Stimulated activated CD4-positive, alpha-beta T cell treated with anti-CD3 and anti-CD28 coated beads, Interleukin-1b, Interleukin-23, amount 100 ng/mL, for 1 hour (primary cell): ENCODE measurements at places on chromosomes 6 and 20.

GRCh38 chr6:50791900-50792508 lies 26.7 kb upstream of the TFAP2B start:
- no peak for DNase-seq

- no peak for DNase-seq
Measured at GRCh38 chr20:32506721-32507120, 78.4 kb downstream of the NOL4L start.

- DNase-seq: no peak
Measured at GRCh38 chr6:73177221-73177944, 47.9 kb downstream of the KHDC1L start.

- no peak for DNase-seq
Measured at GRCh38 chr6:151291722-151292059, 51.9 kb downstream of the AKAP12 start.

GRCh38 chr20:31830406-31830981 lies 11.3 kb downstream of the MYLK2 start:
- no peak for DNase-seq

DNA sequence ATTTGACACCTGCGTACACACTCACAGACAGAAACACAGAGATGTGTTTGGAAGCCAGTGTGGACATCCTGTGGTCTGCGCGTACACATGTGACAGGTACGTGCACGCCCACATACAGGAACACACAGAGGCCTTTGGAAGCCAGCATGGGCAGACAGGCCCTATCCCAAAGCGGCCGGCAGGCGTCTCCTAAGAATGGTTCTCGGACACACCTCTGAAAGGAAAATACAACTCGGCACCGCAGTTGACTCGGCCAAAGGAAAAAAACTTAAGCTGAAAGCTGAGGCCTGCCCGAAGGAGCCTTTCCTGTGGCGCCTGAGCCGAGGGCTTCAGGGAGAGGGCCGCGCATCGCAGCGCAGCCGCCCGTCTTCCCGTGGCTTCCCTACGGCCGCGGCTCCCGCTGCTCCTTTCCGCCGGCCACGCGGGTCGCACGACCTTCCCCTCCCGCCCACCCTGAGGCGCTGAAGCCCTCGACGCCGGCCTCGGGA lies 1.4 kb upstream of the CEP43 start:
- no peak for DNase-seq

- DNase-seq: no peak
Measured at GRCh38 chr20:32474967-32475811, 109.9 kb downstream of the NOL4L start.

GRCh38 chr6:121885399-121886152 lies 450.1 kb downstream of the GJA1 start:
- no peak for DNase-seq

DNA sequence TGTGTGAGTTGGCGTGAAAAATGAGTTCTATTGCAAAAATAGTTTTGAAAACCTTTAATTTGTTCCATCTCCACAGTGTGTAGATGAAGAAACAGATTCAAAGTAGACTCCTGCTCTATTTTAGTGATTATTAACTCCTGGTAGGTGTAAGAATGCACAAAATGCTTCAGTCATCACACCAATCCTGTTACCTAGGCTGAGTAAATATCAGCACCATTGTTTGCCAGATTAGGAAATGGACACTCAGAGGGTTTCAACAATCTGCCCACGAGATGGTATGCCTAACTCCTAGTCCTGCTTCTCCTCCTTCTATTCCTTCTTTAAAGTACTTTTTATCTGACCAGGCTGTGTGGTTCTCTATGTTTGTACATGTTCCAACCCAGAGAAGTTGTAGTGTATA lies 108.9 kb upstream of the AHI1 start:
- no peak for DNase-seq

DNA sequence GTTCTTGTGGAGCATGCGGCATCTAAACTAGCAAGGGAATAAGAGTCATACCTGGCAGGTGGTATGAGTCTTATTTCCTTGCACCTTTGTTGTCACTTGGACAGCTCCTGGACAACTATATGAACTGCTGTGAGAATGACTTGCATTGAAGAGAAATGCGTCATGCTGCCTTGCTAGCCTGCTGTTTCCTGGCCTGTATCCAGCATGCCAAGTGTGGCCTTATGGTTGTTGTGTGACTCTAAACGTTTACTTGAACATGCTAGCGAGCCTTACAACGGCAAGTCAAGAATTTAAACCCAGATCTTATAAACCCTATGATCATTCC lies 90.4 kb downstream of the CEP162 start:
- no peak for DNase-seq

DNA sequence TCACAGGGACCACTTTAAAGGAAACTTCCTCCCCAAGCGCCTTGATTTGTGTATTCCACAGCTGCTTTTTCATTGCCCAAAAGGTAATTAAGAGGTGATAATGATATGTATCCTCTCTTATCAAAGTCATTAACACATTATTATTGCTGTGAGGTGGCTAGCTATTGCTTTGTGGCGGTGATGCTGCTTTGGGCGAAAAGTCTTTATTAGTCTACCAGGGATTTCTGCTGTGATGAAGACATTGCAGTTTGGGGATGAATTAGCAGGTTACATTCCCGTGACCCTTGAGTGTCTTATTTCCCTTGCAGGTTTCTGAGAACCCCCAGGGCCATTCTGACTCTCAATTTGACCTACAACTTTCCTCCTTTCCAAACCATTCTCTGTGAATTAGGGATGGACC lies 143.4 kb upstream of the SOX4 start:
- DNase-seq: no peak

- no peak for DNase-seq
Measured at GRCh38 chr6:3026791-3027626, 27.3 kb downstream of the NQO2 start.

- no peak for DNase-seq
Measured at GRCh38 chr6:105493736-105494135, 90.9 kb upstream of the PREP start.

- DNase-seq: no peak
Measured at GRCh38 chr6:109292983-109293586, 89.2 kb downstream of the CD164 start.

GRCh38 chr6:157456524-157456829 lies 75.5 kb downstream of the ZDHHC14 start:
- DNase-seq: no peak

DNA sequence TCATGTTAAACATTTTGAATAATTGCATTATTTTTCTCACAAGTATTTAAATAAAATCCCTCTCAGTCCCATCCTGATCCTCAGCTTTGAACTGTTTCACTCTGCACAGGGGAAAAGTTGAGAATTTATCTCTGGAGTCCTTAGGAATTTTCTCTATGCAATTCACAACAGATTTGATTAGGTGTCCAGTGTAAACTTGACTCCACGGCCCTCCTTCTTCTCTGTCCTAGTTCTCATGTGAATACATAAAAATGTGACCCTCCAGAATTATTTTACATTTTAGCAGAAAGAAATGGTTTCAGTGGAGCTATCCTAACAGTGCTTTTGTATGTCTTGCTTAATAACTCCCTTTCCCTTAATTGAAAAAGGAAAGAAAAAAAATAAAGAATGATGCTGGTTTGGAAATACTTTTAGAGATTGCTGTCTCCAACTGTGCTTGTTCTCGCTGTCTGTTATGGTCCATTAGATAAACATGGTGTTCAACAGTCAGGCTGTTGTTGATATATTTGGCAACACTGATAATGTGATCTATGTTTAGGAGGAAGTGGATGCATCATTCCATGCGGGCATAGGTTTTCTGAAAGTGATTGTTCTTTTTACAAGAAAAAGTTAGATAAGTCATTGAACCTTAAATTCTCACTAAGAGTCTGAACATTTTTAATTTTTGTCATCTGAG lies 599.4 kb upstream of the CITED2 start:
- no peak for DNase-seq

- no peak for DNase-seq
Measured at GRCh38 chr20:25238319-25239037, 9.4 kb upstream of the PYGB start.

DNA sequence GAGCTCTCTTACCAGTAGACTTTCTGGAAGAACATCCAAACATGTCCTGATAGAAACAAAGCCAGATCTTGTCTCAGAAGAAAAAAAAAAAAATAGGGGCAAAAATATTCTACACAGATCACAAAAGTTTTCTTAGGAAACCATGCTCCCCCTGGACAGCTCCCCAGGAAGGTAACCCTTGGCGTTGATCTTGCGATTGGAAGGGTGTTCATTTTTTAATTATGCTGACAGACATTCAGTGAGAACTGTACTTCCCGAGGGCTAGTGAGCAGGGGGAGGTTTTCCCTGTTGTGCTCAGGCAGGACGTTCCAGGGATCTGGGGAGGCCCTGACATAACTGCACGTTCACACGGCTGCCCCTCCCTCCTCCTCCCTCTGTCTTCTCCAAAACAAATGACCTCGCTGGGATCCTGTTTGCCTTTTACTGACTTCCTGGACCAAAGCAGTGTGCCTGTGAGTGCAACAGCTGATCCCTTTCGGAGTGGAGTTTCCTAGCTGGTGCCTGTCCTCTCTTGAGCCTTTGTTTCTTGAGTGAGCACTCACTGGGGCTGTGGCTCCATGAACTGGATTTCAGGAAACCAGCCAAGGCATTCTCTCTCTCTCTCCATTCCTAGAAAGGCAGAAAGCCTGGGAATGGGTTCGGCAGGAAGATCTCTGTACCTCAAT lies 46.7 kb downstream of the MARCKS start:
- no peak for DNase-seq

GRCh38 chr20:61454053-61454452 lies 202.0 kb downstream of the CDH4 start:
- DNase-seq: no peak

DNA sequence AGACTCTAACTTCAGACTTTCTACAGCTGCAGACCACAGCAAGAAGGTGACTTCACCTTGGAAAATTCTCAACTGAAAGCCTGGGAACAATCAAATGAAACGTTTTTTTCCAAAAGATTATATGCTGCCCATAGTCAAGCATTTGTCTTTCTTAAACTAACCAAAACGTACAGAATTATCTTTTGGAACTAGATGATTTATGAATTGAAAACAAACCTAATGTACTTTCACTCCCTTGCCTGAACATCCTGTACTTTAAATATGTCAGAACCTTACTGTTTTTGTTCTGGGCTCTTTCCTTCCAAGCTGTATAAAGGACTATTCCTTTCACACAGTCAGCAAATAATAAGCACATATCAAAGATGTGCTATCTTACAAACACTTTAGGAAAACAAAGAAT lies 62.4 kb upstream of the TNFAIP3 start:
- no peak for DNase-seq

- DNase-seq: no peak
Measured at GRCh38 chr20:44219170-44219730, 8.7 kb upstream of the OSER1 start.

DNA sequence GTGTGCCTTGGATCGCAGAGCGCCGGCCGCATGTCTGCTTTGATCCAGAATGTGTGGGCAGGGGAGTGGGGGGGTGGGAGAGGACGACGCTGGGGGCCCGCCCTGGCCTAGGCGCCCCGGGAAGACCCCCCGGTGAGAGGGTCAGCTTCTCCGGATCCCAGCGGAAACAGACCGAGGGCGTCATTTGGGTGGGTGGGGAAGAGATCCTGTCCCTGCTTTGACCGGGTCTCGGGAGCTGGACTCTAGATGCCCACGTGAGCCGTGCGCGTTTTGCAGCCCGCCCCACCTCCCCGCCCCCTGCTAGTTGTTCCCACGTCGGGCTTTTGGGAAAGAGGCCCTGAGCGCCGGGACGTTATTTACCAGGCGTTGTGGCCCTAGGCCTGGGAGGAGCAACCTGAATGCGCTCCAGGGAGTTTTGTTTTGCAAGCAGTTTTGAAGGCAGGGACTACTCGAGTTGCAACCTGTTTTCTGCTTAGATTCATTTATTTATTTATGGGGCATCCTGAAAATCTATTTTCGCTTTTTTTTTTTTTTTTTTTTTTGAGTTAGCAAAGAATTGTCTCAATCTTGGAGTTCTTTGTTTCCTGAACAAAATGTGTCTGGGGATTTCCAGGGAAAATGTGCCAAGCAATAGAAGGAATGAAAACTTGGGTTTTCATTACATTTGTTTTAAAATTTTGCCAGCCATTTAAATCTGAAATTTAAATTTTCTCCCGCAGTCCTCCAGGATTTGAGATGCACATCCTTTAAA lies 1.6 kb downstream of the DSP start:
- no peak for DNase-seq

GRCh38 chr20:54151075-54151439 lies 22.7 kb downstream of the CYP24A1 start:
- no peak for DNase-seq

DNA sequence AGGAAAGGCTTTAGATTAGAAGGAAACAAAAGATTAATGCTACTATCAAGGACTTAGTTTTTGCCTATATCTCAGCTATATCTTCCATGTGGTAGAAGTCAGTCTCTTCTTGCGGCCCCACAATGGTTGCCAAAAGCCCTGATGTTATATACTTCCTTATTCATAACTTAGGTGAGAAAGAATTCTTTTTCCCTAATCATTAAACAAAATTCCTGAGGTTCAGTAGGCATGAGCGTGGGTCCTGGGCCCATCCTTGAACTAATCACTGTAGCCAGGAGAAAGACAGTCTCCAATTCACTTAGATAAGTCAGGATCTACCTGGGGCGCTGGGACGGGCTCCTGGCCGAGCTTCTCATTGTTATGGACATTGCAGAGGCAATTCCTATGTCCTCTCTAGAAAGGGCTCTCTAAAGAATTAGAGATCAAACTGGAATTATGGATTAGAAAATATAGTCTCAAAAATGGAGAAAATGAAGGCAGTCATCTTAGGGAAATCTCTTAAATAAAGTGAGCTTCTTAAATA lies 134.3 kb downstream of the KIF6 start:
- DNase-seq: no peak

GRCh38 chr6:137729866-137730629 lies 137.0 kb upstream of the TNFAIP3 start:
- no peak for DNase-seq

DNA sequence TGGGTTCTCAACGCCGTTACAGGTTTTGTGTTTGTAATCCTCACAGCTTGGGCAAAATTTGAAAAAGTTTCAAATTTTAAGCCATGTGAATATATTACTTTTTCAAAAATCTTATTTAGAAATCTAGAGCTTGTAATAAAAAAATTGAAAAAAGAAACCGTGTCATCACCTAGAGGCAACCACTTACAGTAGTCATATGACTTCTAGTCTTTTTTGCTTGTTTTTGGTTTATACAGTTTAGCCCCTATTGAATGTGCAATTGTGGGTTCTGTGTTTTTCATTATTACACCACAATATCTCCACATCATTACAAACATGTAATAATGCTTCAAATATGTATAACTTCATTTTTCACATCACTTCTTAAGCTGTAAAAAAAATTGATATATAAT lies 888 bp downstream of the DYNLRB1 start:
- DNase-seq: no peak

DNA sequence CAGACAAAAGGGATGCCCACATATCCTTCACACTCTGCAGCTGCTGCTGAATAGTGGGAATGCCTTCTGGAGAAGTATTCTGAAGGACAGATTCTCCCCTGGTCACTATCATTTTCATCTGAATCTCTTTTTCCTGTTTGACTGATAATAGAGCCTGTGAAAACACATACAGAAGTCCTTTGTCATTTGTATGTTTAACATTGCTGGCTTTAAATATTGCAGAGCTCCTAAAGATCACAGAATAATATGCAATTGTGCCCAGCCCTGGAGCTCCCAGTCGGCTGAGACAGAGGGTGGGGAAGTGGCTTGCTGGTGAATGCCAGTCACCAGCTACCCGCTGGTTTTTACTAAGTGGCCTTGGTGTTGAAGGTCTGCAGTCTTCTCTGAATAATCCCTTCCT lies 272.3 kb downstream of the SYNE1 start:
- no peak for DNase-seq
